ENCODE measurements at places on chromosomes 6 and 20.

DNA sequence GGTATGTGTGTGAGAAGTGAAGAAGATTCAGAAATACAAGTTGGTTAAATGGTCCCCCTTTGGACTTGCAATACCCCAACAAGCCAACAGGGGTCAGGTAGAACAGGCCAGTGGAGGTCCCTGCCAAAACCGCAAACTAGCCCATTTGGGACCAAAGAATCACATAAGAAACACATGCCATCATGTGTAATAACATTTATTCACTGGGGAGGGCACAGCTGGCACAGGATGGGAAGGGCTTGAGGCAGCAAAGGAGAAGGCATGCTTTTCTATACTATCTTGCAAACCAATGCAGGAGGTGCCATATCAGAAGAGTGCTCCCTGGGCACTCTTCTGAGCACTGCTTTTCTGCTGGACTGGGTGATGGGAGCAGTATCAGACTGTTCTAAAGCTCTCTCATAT lies 116.1 kb upstream of the TRAF3IP2 start:
- DNase-seq = no peak

DNA sequence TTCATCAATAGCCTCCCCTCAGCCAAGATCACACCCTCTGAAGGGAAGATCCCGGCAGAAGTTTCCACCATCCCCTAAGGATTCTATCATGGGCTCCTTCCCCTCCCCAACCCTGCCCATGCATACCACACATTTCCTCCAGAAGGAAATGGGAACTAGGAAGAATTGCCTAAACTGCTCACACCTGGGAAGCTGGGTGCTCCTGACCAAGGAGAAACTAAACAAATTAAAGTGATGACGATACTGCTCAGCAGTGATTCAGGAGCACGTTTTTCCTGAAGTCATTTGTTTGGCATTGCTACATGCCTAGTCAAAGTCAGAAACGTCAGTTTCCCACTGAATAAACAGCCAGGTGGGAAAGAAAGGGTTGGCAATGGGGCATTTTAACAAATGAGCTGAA lies 136.1 kb upstream of the CDYL start:
- DNase-seq = no peak

- no peak for DNase-seq
Measured at GRCh38 chr6:62797190-62797589, 414.1 kb upstream of the FKBP1C start.

DNA sequence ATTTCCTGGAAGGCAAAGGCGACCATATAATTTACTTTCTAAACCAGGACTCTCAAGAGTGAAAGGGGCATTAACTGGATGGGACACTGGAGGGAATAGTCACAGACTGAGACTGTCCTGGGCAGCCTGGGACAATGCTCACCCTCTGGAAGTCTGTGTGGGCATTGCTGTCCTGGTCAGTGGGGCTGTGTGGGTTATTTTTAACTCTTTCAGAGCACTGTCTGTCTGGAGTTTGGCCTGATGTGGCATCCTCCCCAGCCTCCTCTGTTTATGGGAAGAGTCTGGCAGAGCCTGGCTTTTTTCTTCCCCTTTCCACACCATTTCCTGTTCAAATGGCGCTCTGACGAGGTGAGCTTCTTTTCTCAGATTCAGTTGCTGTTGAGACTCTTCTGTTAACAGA lies 11.7 kb downstream of the DAAM2 start:
- no peak for DNase-seq

GRCh38 chr20:7772371-7772770 lies 167.9 kb downstream of the HAO1 start:
- no peak for DNase-seq

DNA sequence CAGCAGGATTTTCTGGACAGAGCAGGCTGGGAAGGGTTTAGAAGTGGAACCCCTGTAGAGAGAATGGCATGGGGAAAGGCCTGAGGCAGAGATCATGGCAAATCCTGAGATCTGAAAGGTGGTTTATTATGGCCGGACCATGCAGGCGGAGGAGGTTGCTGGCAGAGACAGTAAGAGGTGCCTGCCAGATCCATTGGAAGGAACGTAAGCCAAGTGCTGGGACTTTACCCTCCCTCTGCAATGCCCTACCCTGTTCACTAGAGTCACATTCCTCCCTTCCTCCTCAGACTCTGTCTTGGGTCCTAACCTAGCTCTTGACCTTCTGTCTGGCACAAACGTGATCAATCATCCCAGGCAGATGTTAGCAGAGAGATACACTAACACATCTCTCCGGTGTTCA lies 66.4 kb upstream of the SLC22A23 start:
- DNase-seq = no peak

DNA sequence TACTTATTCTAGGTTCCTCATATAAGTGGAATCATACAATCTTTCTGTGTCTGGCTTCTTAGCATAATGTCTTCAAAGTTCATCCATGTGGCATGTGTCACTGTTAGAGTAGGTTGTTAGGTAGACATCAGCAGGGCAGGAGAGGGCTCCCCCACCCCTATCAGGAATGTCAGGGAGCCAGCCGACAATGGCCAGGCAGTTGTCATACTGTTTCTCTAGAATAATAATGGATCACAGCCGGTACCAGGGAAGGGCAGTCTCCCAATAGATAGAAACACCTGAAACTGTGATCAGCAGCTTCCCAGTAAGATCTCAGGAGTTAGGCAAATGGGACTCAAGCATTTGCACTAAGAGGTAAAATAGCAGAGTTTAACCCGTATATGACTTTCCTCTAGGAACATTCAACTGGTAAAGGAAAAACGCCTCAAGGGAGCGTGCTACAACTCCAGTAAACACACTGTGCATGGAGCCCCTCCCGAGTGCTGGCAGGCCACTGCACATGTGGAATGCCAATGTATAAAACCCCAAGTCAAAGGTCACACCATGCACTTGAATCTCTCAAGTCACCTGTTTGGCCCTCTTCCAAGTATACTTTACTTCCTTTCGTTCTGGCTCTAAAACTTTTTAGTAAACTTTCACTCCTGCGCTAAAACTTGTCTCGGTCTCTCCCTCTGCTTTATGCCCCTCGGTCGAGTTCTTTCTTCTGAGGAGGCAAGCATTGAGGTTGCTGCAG lies 29.8 kb upstream of the SIRT5 start:
- DNase-seq = no peak

- no peak for DNase-seq
Measured at GRCh38 chr6:131787766-131788712, 19.8 kb upstream of the ENPP1 start.

DNA sequence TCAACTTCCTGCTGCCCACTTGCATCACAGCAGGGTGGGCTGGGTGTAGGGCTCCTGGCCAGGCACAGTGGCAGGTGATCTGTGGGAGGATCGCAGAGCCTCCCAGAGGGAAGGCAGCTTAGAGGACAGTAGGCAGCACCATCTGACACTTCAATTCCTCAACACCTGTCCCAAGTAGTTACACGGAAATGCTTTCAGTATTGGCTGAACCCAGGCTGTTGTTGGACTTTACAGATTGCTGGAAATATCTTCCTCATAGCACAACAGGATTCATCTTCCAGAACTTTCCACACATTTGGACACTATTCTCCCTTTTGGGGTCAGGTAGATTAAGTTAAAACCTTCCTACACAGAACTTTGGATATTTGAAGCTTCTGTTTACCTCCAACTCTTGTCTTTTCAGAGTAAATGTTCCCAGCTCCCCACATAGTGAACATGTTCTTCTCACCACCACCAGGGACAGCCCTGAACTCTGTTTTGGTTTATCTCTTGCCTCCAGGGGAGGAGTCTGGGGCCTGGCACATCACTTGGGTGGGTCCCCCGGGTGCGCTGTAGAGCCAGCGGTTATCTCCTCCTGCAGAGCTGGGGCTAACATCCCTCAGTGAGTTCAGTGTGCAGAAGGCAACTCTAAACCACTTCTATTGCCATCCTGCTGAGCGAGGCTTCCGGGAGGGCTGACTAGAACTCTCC lies 3.5 kb upstream of the SLC22A2 start:
- no peak for DNase-seq

DNA sequence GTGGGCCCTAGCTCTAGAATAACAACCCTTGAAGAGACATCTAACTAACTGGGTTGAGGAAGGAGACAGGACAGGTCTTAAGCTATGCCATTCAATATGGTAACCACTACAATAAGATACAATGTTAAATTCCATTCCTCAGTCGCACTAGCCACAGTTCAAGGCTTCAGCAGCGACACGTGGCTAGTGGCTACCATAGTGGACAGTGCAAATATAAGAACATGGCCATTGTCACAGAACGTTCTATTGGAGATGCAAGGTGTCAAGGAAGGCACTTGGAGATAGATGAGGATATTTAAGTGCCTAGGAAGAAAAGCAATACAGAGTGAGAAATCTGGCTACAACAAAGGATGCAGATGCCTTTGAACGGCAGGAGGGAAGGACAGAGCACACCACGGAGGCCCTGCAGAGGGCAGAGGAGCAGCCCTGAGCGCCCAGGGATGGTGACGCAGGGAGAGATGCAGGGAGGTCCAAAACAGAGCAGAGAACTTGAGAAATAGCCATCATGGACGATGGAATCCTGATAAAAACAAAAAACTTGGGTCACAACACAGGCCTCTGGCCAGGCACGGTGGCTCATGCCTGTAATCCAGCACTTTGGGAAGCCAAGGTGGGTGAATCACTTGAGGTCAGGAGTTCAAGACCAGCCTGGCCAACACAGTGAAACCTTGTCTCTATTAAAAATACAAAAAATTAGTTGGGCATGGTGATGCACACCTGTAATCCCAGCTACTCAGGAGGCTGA lies 140.7 kb downstream of the ZMYND8 start:
- no peak for DNase-seq

DNA sequence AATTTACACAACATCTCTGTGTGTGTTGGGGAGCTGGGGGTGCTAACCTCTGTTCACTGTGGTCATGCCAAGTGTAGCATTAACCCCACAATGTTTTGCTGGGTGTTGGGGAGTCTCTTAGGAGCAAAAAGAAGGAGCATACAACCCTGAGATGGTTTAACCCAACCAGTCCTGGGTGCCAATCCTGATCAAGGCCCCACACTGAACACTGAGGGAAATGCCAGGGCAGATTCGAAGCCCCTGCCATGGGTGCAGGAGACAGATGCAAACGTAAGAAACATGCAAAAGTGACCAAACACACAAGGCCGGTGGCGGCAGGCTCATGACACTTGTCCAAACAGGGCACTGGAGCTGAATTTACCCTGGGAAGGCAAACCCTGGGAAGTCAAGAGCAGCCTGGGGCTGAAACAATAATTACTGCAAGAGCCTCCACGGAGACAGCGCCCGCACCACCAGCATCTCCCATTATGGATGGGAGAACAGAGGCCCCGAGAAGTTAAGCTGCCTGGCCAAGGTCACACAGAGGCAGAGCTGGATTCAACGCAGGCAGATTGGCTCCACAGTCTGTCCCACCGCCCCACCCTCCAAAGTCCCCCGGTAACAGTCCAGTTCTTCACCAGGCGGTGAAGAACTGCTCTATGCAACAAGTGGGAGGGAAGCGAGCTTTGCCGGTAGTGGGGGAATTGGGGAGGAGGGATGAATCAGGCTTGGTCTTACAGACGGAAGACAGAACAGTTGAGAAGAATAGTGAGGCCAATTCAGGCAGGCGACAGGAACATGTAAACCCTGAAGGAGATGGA lies 8.5 kb downstream of the ACSS1 start:
- no peak for DNase-seq

DNA sequence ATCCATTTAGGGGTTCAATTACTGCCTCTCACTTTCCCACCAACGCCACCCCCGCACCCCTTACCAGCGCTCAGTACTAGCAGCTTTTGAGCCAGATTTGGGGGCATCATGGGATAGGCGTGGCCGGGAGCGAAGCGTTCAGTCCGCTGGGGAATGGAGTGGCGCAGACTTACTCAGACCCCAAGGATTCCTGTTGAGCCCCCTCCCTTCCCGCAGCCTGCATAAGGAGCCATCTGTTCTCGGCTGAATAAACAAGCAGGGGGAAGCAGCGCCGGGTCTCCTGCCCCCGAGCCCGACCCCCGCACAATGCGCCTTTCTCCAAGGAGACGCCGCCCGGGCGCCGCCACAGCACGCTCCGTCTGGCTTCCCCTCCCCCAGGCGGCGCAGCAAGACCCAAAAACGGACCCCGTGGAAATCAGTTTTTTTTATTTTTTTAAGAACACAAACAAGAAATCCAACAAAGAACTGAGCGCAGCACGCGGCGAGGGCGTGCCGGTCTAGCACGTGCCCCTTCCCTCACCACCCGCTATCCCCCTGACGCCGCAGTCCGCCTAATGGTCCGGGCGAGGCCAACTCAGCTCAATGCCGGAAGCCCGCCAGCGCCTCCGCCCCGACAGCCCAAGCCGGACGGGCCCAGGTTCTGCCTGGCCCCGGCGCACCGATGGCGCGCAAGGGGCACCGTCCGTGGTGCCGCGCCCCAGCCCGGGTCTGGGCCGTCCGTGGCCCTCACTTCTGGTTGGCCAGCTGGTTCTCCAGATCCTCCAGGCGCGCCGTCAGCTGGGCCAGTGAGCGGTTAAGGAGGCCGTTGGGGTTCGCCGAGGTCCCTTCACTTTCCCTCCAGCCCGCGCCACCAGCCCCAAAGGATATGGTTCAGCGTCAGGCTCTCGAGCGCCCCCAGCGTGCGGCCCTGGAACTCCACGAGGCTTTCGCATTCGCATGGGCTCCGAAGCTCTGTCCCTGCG lies 13.3 kb upstream of the RBPJL start:
- DNase-seq = no peak

DNA sequence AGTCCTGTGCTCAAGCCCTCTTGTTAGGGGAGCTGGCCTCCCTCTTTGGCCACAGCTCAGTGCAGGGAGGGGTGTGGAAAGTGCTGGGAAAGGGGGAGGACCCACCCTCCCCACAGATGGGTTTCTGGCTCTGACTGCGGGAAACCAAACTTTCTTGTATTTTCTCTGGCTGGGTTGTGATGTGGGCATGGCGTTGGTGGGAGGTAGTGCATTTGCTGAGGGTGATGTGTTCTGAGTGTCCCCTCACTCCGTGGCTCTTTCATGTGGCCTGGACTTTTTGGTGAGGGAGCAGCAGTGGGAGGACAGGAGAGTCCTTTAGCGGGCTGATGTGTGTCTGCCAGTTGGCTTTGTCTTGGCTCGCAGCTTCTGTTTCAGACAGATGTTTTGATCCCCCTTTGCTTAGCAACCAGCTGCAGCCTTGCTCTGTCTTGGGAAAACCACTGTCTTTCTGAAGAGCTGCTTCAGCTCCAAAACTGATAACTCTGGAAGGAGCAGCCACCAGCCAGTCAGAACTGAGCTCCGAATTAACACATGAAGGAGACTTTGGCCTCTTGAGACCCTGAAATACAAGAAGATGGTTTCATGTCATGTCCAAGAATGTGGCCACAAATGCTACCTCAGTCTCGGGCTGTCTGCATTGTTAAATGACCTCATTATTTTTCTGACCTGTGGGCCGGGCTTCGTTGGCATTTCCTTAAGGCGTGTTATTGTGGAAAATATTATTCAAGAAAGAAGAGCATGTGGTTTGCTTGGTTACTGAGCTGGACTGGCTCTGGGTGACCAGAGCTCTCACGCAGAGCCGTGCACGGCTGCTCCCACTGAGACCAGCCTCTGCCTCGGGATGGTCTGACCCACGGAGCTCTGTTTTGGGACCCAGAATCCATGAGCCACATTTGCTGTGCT lies 21.5 kb downstream of the SYNJ2 start:
- DNase-seq = no peak

- DNase-seq = no peak
Measured at GRCh38 chr20:63036291-63036690, 29.5 kb upstream of the BHLHE23 start.

GRCh38 chr6:49097116-49097515 lies 365.9 kb downstream of the MMUT start:
- DNase-seq = no peak
